ENCODE measurements at places on chromosomes 13 and 19. TPM values are rescaled to one million over a fixed set of nuclear protein-coding genes. Genes with fewer than 3 reads are reported as not detected.

DNA sequence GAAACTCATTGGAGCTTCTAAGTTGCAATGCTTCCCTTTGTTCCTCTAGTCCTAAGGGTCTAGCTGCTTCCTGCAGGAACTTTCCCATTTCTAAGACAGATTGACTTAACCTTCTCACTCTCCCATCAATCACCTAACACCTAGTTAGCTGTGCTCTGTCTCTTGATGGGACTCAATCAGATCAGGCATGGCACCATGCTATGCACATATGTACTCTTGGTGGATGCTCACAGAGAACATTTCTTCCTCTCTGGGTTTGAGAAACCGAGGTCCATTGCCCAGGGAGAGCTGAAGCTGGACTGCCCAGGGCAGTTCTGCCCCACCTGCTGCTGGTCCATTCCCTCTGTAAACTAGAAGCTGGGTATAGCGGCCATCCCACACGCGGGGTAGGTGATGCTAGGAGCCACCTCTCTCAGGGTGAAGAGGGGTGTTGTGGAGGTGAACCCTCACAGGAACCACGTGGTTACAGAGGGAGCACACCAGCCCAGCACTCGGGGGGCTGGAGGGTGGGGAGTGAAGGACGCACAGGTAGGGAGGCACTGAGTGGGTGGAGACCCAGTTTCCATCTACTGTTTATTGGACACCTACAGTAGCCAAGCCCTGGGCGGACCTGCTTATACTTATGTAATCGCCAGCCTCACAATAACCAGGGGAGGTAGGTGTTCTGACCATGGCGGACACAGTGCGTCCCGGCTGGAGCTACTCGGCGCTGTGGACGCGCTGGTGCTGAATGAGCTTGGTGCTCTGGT lies 3.1 kb upstream of the UBE2M start:
- no peak for DNase-seq

DNA sequence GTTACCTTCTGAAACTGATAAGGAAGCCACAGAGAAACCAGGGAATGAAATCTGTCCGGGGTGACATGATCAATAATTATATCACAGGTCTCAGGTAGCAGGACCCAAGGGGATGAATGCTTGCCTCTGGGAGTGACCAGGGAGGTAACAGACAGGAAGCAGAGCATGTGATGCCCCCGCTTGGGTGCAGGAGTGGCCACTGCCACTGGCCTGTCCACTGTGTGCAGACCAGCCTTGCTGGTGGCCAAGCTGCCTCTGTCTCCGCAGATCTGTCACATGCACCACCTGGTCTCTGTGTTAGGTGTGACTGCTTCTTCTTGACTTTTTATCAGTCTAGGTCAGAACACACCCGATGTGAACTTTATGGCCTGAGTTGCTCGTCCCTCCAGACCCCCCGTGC lies 71.8 kb downstream of the PEPD start:
- DNase-seq: no peak

- no peak for DNase-seq
These were observed 5.3 kb downstream of the RNASEH2B start for GRCh38 chr13:50914848-50915247.

DNA sequence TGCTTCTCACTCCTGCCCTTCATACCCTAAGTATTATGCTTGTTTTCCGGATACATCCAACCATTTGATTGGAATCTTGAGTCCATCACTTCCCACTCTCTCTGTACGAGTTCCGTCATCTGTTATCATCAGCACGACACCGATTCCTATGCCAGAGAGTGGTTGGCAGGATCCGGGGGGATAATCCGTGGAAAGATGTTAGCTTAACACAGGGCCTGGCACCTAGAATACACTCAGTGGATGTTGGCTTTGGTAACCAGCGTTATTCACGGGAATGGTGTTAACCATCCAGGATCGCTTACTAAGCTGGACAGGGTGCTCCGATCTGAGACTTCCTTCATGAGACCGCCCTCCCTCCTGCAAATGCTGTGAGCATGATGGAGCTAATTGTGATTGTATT lies 12.4 kb downstream of the VSTM2B start:
- DNase-seq: no peak

Gene KIR3DL2
- total RNA-seq: not detected

Gene ZDHHC20
- 57.7 TPM for total RNA-seq

DNA sequence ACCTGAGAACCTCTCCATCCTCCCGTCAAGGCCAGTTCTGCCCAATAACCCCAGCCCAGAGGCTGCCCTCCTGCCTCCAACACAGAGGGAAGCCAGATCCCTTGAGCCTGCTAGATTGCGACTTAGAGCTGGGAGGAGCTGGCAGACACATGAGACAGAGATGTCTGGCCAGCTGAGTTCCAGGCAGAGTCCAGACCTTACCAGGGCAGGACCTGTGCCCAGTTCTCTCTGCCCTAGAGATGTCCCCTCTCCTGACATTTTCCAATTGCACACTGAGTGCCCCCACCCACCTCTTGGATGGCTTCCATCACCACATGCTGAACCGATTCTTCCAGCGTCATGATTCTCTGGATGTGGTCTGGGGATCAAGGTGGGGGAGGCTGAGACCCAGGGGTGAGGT lies 3.0 kb downstream of the HOOK2 start:
- no peak for DNase-seq
